ENCODE measurements at places on chromosomes 7 and 10.

DNA sequence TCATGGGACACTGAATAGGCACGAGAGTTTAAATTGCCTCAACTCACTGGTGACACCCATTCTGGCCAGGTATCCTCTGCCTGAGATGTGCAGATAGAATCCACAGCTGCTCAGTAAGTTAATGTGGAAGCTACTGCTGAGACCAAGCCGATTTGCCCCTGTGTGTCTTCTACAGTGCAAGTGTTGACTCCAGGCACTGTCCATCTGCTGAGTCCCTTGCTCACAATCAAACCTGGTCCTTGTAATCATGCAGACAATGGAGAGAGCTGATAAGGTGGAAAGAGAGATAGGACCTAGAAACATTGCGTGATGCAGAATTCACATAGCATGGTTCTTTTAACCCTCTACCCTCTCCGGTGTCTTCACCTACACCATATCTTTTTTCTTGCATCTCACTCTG, 101.4 kb downstream of the ITGB8 start:
- no peak for DNase-seq

DNA sequence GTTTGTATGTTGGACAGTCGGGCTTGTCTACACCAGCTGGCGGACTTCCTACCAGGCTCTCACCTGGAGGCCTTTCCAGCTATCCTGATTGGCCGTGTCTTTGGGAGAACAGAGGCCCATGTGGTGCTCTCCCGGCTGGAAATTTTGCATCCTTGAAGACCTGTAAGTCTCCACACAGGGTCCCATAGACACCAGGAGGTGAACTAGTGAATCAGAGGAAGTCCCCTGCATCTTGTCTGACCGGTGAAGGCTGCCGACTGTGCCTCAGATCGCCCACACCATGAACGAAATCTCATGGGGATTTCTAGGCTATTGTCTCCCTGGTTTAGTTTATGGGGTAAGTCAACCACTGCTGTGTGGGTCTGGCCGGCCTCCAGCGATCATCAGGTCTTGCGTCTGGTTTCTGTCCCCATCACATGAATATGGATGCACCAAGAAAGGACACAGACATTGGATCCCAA, 108.4 kb upstream of the LYZL2 start:
- DNase-seq = no peak

GRCh38 chr7:143361552-143362130, 872 bp downstream of the FAM131B start:
- DNase-seq = no peak

- DNase-seq = no peak
Measured at GRCh38 chr10:104831272-104831671, 190.2 kb downstream of the SORCS3 start.

DNA sequence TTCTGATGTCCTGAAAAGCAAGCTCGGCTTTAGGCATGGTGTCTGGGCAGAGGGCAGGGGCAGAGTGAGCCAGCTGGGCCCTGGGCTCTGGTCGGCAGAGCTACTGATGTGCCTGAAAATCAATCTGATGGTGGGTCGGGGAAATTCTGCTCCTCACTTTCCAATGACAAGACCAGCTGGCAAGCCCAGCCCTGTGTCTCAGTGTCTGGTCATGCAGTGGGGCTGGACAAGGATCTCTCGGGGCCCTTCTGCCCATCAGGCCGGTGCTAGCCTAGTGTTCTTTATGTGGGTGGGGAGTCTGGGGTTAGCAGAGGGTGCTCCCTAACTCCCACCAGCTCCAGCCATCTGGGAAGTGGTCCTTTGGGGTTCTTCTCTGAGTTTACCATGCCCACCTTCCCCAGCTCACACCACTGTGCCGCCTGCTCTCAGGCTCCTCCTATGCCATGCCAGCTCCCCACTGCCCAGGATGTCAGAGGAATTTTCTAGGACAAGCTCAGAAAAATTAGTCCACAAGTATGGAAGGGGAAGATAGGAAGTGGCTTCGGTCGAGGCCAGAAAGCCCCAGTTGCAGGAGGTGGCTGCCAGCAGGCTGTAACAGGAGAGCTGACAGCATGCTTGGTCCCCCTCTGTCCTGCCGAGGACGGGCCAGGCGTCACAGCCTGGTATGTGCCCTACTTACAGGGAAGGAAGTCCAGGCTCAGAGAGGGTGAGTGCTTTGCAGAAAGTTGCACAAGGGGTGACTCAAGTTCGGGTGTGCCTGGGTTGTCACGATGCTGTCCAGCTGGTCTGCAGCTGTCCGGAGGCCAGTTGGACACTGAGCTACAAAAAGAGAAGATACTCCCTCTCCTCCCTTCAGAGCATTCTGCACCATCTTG, 135.2 kb downstream of the ADCY1 start:
- no peak for DNase-seq

- no peak for DNase-seq
Measured at GRCh38 chr10:76885816-76886215, 751.8 kb downstream of the KCNMA1 start.

- no peak for DNase-seq
Measured at GRCh38 chr7:134246761-134247160, 70.0 kb downstream of the SLC35B4 start.

GRCh38 chr10:124624895-124625294, 119.3 kb downstream of the FAM53B start:
- no peak for DNase-seq

DNA sequence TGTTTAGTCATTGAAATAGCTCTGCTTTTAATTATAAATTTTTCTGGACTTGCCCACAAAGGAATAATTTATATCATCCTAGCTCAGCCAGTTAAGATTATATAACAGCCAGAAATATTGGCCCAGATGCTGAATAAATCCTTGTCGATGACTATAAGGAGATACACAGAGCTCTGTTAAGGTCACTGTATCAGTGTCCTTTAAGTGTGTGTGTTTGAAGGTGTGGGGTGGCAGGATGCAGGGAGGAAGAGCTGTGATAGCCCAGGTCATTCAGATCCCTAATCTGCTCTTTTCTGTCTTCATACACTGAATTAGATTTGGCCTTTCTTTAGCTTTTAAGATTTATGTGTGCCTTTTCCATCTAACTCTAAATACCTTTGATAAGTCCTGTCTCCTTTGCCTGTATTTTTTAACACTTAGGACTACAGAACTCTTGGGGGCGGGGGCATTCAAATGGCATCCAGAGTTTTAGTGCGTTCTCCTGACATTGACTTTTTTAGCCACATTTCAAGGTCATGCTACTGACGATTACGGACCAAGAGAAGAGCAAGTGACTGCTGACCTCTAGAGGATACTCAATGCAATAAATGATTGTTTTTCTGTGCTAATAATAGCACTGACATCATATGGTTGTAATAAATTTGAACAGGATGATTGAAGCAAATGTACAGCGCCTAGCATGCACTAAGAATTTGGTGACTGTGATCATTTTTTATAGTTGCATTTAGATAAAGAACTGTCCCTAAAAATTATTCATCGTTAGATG, 172.3 kb downstream of the CACNB2 start:
- no peak for DNase-seq

DNA sequence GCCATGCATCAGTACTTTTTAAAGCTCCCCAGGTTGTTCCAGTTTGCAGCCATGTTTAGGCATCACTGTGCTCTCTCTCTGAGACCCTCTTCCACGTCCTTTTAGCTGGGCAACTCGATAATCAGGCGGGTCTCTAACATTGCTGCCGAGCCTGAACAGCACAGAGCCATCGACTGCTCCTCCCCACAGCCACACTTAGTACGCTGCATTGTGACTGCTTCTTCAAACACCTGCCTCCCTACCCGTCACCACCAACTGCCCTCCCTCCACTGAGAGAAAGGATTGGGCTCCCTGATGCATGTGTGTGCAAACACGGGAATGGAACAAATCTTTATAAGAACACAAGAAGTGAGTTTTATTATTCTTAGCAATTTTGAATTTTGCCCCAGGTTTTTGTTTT, 11.4 kb upstream of the TACR2 start:
- no peak for DNase-seq

- DNase-seq = no peak
Measured at GRCh38 chr10:89085153-89085552, 94.6 kb downstream of the FAS start.

DNA sequence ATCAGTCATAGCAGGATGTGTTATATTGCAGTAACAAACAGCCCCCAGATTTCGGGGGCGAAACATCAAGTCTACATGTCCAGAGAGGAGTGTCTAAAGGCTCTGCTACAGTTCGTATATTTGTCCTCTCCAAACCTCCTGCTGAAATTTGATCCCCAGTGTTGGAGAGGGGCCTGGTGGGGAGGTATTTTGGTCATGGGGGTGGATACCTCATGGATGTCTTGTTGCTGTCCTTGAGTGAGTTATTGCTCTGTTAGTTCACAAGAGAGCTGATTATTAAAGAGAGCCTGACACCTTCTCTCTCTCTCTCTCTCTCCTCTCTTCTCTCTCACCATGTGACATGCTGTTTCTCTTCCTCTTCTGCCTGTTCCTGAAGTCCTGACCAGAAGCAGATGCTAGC, 343.7 kb downstream of the TCERG1L start:
- no peak for DNase-seq

All from omental fat pad (tissue), 4 donors.